ENCODE measurements at places on chromosomes 2 and 18.

- no peak for DNase-seq
These were observed 34.9 kb downstream of the C18orf54 start for GRCh38 chr18:54392543-54393023.

- DNase-seq = no peak
These were observed 85.5 kb upstream of the TMEM247 start for GRCh38 chr2:46393865-46394264.

- DNase-seq = no peak
These were observed 88.4 kb upstream of the CAVIN2 start for GRCh38 chr2:191935247-191935646.

- no peak for DNase-seq
These were observed 20.6 kb upstream of the ST8SIA3 start for GRCh38 chr18:57331718-57332117.

GRCh38 chr2:135744760-135745314, 3.2 kb downstream of the UBXN4 start:
- DNase-seq = no peak

- no peak for DNase-seq
These were observed 87.2 kb downstream of the KCTD18 start for GRCh38 chr2:200422532-200423261.

GRCh38 chr2:97950329-97951154, 45.2 kb downstream of the TMEM131 start:
- no peak for DNase-seq

DNA sequence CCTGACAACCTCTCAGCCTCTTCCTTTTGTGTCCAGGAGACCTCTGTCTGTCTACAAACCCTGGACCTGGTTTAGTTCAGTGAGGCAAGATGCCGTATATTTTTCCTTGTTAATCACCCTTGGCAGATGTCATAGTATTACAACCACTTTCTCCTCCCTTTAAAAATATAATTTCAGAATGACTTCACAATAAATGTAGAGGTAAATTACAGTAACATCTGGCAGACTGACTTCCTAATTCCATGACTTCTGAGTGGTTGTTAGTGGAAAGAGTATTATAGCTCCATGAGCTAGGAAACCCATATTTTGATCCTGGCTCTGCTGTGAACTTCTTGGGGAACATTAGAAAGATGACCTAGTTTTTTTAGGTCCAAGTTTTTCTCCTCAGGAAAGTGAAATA, 39.5 kb downstream of the SPATS2L start:
- no peak for DNase-seq

- no peak for DNase-seq
These were observed 708.6 kb upstream of the ZEB2 start for GRCh38 chr2:145228506-145228905.

DNA sequence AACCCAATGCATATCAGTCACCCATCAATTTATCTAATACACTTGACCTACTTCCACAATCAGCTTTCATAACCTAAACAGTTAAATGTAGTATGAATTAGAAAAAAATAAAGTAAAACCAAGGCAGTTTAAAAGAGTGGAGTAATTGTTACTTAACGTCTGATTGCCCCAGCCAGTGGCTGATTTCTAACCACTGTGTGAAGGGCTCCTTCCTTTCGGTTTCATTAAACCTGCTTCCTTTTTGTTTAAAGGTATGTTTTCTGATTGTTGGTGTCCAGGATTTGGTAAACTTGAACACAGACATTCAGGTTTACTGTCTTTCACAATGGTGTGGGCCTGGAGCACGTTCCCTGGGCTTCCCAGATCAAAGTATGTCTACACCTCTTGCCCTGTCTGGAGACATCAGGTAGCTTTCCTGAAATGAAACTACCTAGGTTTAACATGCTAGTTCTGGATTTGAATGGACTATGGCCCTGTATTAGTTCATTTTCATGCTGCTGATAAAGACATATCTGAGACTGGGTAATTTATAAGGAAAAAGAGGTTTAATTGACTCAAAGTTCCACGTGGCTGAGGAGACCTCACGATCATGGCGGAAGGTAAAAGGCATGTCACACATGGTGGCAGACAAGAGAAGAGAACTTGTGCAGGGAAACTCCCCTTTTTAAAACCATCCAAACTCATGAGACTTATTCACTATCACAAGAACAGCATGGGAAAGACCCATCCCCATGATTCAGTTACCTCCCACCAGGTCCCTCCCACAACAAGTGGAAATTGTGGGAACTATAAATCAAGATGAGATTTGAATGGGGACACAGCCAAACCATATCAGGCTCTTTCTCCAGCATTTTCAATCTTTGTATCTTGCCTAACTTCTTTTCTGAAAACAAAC, 605.2 kb upstream of the ID2 start:
- DNase-seq = no peak

DNA sequence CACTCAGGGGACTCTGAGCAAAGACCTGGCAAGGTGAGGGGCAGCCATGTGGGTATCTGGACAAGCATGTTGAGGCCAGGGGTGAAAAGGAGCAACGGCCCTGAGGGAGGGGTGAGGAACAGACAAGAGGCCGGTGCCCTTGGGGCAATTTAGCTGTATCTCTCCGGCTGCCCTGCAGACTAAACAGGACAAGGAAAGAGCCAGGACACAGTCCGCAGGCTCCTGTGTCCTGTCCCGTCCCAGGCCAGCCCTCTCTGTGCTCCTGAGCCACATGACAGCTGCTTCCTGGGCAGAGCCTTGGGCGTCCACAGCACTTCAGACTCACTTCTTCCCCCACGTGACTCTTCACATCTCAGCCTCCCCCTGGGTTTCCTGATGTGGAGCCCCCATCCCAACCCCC, 206.1 kb downstream of the KLHL29 start:
- no peak for DNase-seq

DNA sequence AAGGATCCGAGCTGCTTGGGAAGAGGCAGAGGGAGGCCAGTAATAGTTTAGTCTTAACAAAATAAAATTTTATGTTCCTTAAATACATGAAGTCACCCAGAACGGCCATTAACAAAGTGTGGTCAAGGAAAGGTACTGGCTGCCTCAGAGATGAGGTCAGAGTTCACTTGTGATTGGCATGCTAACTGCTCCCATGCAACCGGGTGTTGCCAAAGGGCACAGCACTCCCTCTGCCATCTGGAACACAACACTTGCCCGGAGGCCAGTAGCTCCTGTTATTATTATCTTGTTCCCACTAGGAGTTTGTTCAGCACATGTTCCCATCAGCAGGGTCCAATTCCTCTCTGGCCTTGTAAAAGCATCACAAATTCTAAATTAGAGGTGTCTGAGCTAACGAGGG, 207.0 kb downstream of the CYP26B1 start:
- DNase-seq = no peak

- no peak for DNase-seq
These were observed 4.5 kb downstream of the FKBP7 start for GRCh38 chr2:178473931-178474330.

GRCh38 chr2:98140210-98140609, 53.2 kb downstream of the VWA3B start:
- DNase-seq = no peak

DNA sequence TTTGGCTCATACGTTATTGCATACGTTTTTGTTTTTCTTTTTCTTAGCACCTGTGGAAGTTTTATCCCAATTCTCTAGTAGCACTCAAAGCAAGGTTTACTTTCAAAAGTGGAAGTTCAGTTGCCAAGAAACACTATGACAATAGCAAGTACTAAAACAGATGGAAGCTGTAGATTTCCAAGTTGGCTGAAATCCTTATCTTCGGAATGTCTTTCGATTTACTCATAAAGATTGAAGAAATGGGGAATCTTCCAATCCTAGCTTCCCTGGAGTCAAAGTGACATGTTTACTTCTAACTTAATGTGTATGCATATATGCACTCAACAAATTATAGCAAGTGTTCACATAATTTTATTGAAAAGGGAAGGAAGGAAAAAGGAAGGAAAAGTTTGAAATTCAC, 307.4 kb downstream of the CTNNA2 start:
- DNase-seq = no peak

- DNase-seq = no peak
These were observed 65.4 kb upstream of the HNRNPA3 start for GRCh38 chr2:177147093-177147694.

DNA sequence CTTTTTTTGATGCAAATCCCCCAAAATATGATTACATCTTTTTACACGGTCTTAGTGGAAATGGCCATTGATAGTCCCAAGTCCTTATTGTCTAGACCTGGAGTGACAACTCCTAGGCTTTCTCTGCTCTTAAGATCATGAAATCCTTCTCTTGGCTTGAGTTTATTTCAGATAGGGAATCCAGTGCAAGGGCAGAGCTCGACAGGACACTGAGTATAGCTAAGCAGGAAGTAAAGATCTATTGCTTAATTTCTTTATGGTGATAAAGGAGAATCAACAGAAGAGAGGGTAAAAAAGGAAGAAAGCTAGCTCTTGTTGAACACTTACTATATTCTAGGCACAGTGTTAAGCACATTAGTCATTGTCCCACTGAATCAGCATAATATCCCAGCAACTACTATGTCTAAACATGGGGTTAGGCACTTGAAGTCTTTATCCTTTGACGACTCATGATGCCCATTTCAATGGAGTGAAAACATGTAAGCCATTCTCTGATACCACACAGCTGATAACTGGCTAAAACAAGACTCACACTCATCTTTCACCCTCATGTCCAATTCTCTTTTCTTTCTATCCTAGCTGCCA, 74.1 kb upstream of the LRATD1 start:
- DNase-seq = no peak
